GM23248 (cell line): ENCODE measurements at places on chromosomes 4 and X. TPM values are rescaled to one million over a fixed set of nuclear protein-coding genes. Genes with fewer than 3 reads are reported as not detected.

The PF4V1 gene
- 13.8 TPM in 1 of 2 replicates, not detected in the other for total RNA-seq

The HTR2C gene
- total RNA-seq, result not detected in 2 replicates

The ASB9 gene
- total RNA-seq, result 0.97 TPM in 1 of 2 replicates, not detected in the other

The WDR17 gene
- 0.22 and 0.38 TPM in 2 replicates for total RNA-seq

The PNMA6F gene
- not detected in 2 replicates for total RNA-seq

The JCHAIN gene
- 2.3 and 3.0 TPM in 2 replicates for total RNA-seq
